ENCODE measurements at places on chromosomes 1 and 21. TPM values are rescaled to one million over a fixed set of nuclear protein-coding genes. Genes with fewer than 3 reads are reported as not detected.

The TRNP1 gene
- total RNA-seq, result 40.6 TPM

The RXFP4 gene
- total RNA-seq, result not detected

The HSF2BP gene
- total RNA-seq, result 0.68 TPM

The FLG2 gene
- not detected for total RNA-seq

The CCDC185 gene
- 0.12 TPM for total RNA-seq

The OR10Z1 gene
- total RNA-seq, result not detected

The MUTYH gene
- 11.0 TPM for total RNA-seq

The PIK3CD gene
- total RNA-seq, result 4.4 TPM

The CR2 gene
- not detected for total RNA-seq

DNA sequence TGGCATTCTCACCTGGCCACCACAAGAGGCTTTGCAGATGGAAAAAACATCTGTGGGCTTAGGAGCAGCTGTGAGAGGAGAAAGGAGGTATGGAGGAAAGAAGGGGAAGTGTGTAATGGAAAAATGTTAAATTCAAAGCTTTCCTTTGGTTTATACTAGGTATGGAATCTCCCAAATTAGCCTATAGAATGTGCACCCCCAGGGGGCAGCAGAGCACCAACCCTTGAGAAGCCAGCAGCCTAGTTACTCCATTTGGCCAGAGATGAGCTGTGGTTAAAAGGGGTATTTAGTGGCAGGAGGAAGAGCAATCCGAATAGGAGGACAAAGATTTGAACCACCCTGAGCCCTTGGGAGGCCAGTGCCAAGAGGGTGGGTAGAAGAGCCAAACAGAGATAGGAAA lies 97.5 kb upstream of the CTTNBP2NL start:
- DNase-seq, result peak; percentile 25

- no peak for DNase-seq
Measured at GRCh38 chr1:245748240-245748639, 593.5 kb downstream of the KIF26B start.

DNA sequence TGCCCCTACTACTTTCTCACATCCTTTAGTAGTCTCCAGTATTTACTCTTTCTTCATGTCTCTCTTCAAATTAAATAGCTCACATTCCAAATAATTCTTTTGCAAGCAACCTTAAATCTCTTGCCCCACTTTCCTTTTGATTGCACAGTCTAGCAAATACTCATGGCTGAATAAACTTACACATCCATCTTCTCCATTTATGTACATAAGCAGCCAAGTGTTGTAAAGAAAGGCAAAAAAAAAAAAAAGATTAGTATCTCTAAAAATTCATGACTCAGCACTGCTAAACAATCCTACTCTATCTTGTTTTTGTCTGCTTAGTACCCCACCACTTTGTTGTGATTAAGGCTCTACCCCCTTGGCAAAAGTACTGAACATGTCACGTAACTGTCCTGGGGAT lies 42.6 kb downstream of the F13B start:
- no peak for DNase-seq

DNA sequence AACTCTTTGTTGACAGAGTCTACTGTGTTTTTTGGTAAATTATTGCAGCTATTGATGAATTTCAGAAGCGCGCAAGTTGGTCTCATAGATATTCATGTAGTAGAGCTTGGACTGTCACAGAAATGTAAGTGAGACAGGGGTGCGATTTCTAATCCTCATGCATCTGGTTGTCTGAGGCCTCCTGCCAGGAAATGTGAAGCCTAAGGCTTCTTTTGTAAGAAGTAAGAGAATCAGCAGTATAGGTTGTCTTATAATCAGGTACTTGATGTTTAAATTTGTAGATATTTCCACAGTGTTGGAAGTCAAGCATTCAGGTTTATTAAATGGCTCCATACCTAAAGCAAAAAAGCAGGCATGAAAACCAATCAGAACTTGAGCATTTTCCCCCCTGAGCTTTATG lies 332.9 kb upstream of the FMN2 start:
- no peak for DNase-seq

- DNase-seq, result no peak
Measured at GRCh38 chr21:24445517-24445916, 1161.8 kb downstream of the MRPL39 start.

GRCh38 chr1:2800664-2801045 lies 838 bp downstream of the TTC34 start:
- DNase-seq, result peak; percentile 10

- no peak for DNase-seq
Measured at GRCh38 chr1:150808121-150808520, at the start of gene CTSK. Gene CTSK (minus strand): TSS chr1:150808260. CDS start chr1:150806805, 1,455 bp downstream.

DNA sequence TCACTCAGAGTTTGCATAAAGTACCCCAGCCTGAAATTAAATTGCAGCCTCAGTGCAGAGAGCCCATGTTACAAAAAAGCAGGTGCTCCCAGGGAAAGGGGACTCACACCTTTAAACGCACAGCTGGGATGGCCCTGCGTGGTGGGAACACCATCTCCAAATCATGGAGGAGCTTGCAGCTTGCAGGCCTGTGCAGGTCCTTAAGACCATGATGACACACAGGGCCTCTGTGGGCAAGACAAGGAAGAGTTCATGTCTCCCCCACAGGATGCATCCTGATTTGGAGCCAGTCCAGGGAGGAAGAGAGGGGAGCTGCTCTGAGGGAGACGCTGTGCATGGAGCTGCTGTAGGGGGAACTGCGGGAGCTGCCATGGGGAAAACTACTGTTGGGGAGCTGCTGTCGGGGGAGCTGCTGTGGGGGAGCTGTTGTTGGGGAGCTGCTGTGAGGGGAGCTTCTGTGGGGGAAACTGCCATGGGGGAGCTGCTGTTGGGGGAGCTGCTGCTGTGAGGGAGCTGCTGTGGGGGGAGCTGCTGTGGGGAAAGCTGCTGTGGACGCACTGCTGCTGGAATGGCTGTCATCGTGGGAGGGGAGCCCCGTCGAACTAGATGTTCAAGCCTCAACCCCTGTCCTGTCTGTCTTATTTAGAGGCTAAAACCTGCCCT lies 113.9 kb downstream of the MATN1 start:
- DNase-seq, result no peak

- no peak for DNase-seq
Measured at GRCh38 chr1:1612104-1612400, 3.2 kb upstream of the MIB2 start.

GRCh38 chr1:212752252-212752933 lies 39.2 kb downstream of the NSL1 start:
- no peak for DNase-seq

DNA sequence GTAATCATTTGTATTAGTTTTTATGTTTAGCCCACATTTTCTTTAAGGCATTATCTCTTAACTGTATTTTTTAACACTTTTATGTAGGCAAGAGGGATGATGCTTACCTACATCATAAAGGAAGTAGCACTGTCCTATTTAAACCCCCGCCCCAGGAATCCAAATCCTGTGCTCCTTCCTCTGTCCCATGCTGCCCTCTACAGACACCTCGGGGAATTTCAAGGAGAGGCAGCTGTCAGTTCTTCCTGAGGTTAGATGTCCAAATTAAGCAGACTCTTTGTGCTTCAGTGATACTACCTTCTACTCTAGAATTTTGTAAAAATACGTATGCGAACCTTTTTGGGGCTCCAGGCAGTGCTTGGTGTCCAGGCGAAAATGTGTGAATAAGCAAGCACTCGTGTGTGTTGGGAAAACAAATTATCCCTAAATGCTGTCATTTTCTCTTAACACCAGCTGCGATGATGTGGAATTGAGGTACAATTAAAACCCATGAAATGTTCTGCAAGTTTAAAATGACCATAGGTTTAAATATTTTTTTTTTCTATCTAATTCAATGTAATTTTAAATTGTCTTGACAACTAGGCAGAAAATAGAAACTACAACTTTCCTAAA lies 19.2 kb downstream of the CRCT1 start:
- DNase-seq, result no peak

DNA sequence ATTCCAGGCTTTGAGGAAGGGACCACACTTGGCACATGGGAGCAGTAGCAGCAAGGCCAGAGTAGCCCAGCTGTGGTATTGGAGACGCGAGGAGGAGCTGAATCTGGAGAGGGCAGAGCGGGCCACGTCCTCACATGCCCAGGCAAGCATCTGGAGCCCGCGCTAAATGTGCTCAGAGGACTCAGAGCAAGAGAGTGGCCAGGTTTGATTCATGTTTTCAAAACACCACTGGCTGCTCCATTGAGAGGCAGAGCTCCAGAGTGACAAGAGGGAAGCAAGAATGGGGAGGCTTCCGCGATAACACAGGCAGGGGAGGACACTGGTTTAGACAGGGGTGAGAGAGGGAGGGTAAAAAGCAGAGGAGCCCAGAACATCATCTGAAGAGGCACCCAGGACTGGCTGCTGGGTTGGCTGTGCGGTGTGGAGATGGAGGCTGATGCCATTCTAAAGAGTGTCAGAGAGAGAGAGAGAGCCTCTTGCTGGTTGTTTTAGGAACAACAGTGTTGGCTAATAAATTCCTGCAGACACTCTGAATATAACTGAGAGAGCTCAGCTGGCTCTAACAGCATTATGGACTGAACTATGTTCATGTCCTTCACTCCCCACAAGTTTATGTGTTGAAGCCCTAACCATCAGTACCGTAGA lies 32.3 kb downstream of the RCAN1 start:
- peak; percentile 29 for DNase-seq

DNA sequence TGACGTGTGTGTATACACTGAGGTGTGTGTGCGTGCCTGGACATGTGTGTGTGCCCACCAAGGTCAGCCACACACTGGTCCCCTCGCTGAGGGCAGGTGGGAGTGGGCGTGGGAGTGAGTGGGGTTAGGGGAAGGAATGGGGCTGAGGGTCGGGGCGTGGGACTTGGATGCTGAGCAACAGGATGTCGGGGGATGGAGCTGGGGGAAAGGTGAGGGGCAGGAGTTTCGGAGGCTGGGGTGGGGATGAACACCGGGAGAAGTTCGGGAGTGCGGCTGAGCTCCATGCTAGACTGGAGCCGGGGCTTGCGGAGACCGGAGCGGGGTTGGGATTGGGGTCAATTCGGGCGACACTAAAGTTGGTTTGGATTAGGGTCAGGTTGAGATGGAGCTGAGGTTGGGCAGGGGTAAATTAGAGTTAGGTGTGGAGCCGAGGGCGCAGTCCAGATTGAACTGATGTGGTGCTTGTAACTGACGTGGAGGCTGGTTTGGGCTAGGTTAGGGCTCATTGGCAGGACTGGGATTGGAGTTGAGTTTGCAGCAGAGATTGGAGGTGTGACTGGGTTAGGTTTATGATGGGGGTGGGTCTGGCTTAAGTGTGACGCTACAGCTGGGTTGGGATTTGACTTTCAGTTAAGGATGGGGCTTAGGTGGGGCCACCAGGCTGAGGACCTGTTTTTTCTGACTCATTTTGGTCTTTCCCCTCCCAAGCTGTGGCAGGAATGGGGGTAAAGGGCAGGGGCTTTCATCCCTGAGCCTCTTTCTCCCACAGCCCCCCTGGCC lies 3.3 kb upstream of the GUCA2A start:
- no peak for DNase-seq

GRCh38 chr1:235971020-235971419 lies 93.9 kb downstream of the NID1 start:
- DNase-seq, result no peak

- no peak for DNase-seq
Measured at GRCh38 chr1:1354271-1355247, 3.8 kb downstream of the MXRA8 start.

DNA sequence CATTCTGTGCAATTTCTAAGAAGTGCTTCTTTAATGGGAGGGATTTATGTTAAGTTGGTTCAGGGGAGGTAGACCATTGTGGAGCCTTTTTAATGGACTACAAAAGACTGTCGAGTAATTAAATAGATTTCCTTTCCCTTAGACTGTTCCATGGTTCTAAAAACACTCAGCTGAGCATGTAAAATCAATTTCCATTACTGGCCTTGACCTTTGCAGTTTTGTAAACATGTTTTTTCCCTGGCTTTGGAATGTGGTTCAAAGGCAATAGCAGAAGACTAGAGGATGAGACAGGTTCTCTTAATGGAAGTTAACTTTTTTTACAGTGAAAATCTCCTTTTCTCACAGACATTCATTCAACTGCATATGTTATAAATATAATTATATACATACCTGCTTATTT lies 37.6 kb upstream of the BTG3 start:
- DNase-seq, result no peak

- no peak for DNase-seq
Measured at GRCh38 chr1:175138579-175138978, 54.0 kb downstream of the KIAA0040 start.

- DNase-seq, result no peak
Measured at GRCh38 chr1:244187310-244187709, 136.2 kb downstream of the ZBTB18 start.

DNA sequence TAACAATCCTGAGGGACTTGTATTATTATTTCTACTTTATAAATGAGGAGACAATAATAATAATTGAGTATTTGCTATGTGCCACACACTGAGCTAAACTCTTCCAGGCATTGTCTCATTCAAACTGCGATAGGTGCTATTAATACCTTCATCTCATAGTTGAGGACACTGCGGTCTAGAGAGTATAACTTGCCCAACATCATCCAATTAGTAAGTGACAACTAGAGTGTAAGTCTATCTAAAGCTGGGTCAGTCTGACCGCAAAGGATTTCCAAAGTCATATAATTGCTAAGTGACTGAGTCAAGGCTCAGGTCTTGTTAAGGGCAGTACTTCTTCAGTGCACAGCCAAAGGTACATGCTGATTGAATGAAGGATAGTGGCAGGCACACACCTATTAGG lies 9.7 kb downstream of the BCL9 start:
- DNase-seq, result no peak

DNA sequence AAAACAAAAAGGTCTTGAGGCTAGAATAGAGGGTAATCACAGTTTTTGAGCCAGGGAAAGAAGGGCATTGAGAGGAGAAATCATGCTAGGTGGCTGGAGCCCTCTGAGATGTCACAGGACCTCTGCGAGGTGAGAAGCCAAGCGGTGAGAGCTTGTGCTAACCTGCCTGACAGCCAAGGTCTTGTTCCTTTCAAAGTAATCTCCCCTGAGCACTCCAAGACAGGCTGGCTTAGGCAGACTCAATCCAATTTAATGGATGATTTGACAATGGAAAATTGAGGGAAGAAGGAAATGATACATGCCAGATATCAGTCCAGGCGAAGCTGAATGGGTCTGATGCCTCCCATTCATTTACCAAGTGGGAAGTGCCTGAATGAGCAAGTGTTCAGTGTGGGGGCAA lies 311.9 kb upstream of the PTBP2 start:
- no peak for DNase-seq

DNA sequence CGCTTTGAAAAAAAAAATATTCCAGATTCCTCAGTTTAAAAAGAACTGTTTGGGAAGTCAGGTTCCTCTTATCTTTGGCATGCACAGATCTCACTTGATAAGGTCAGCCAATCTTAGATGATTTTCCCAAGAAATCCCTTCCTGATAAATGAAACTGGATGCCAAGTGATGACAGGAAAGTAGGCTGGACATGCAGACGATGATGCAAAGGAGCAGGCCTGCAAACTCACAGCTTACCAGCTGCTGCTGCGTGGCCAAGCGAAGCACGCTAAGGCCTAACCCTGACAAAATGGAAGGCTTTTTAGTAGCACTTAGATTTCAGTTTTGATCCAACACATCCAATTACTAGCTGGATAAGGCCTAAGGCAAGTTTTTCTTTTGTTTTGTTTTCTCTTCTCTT lies 10.1 kb downstream of the TADA1 start:
- no peak for DNase-seq

- no peak for DNase-seq
Measured at GRCh38 chr1:87176087-87176486, 152.6 kb upstream of the LMO4 start.

GRCh38 chr1:97202481-97203380 lies 481.1 kb downstream of the PTBP2 start:
- DNase-seq, result no peak

All from left cardiac atrium (tissue), 4 donors.